SJSA1 (cell line): ENCODE measurements at places on chromosomes 1 and 21.

GRCh38 chr1:118890851-118891384, 97.2 kb downstream of the TBX15 start:
- no peak for DNase-seq

GRCh38 chr1:183674886-183675285, 21.8 kb upstream of the APOBEC4 start:
- DNase-seq = no peak

DNA sequence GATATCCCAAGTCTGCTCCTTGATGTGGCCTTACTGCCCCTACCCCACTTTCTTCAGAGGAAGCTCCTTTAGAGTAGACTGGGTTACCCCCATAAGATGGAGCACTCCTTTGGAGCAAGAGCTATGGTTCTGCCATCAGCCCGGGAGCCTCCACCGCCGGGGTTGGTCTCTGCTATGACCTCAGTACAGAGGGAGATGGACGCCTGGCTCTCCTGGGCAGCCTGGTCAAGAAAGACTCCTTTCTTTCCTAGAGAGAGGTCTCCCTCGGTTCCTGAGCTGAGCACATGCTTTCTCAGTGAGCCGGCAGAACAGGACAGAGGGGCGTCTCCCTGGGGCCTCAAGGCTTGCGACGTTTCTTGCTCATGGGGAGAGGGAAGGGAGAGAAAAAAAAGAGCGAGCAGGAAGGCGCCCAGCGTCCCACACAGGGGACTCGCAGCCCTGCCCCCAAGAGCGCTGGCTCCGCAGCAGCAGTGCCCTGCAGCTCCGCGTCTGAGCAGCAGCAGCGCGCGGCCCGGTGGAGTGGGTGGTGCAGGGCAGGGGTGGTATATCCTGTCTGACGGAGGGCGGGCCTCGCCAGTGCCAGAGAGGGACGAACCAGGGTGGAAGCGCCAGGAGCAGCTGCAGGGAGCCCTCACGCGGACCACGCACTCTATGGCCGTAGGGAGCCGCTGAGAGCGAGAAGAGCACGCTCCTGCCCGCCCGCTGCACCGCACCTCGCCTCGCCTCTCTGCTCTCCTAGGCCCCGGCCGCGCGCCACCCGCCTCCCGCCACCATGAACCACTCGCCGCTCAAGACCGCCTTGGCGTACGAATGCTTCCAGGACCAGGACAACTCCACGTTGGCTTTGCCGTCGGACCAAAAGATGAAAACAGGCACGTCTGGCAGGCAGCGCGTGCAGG, at the start of gene PKP1:
Gene PKP1, plus strand, starts transcription at position 576 of the 899 bp plus-strand sequence. Its CDS starts 197 bp downstream, at position 773.
- DNase-seq = no peak

- DNase-seq = peak; percentile 62
These were observed 90.4 kb downstream of the SLC45A1 start for GRCh38 chr1:8408151-8408839.

- no peak for DNase-seq
These were observed 7.9 kb downstream of the MYOG start for GRCh38 chr1:203077956-203078355.
